Left ventricle myocardium inferior (tissue), 1 donor: ENCODE measurements at places on chromosomes 5 and 9. TPM values are rescaled to one million over a fixed set of nuclear protein-coding genes. Genes with fewer than 3 reads are reported as not detected.

DNA sequence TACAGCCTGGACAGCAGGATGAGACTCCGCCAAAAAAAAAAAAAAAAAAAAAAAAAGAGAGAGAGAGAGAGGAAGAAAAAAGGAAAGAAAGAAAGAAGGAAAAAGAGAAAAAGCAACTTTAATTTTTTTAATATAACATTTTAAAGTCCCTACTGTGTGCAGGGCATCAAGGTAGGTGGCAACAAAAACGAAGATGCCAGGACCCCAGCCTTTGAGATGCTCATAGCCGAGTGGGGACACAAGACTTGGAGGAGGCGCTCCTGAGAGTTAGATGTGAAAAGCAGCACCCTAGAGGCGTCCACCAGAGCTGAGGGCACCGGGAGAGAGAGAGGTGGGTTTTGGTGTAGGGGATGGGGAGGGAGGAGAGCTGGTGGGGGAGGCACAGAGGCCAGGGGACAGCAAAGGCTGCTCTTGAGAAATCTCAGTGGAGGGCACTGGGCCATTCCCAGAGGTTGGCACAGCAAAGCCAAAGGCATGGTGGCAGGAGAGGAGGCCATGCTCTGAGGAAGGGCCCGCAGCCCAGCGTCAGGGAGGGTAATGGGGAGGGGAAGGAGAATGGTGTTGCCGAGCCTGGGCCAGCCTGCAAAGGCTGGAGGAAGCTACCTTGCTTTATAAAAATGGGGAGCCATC lies 135.6 kb downstream of the C9orf50 start:
- no peak for DNase-seq

DNA sequence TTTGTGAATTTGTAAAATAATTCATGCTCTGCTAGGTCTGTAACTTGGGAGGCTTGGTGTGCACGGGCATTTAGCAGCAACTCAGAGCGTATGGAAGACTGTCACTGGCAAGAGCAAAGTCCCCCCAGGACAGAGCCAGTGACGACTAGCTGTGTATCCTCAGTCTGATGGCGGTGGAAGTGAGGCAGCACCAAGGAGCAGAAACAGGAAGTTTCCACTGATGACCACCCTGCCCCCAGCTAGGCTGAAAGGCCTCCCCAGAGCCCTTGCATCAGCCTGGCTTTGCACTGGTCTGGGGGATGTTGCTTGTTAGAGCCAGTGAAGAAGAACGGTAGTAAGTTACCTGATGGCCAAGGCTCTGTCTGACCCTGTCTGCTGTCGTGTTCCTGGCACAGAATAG lies 66.8 kb upstream of the ABL1 start:
- DNase-seq = no peak

- DNase-seq = no peak
These were observed 115.1 kb downstream of the PCSK1 start for GRCh38 chr5:96317945-96318344.

DNA sequence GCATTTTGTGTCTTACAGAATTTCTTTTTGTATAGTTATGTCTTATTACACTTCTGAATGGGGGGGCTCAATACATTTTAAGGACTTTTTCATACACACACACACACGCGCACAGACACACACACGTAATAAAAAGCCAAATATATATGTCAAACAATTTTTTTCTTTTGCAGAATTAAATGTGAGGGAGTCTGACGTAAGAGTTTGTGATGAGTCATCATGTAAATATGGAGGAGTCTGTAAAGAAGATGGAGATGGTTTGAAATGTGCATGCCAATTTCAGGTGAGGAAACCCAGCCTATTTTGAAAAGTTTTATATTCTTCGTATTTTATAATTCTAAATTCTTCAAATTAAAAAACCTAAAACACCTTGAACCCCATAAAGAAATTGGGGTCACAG lies 25.6 kb downstream of the TMEFF1 start:
- DNase-seq = no peak

GRCh38 chr5:42250-42649 lies 49.7 kb upstream of the PLEKHG4B start:
- DNase-seq = no peak

DNA sequence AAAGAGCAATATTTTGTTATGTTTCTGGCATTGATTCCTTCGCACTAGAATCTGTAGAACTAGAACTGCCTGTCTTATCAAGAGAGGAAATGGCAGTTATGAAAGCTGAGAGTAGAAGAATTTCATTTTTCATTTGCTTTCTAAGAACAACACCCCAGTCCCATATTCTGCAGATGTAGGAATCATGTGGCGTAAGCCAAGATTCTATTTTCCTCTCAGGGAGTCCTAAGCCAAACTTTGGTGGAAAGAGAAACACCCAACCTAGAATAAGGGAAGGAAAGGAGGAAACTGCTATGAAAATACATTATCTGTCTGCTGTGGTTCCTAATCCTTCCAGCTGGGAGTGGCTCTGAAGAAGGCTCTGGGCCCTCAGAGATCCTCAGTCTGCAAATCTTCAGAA lies 1176.9 kb upstream of the C9orf72 start:
- DNase-seq = no peak

GRCh38 chr5:4945296-4945695 lies 194.8 kb upstream of the ADAMTS16 start:
- DNase-seq = no peak

DNA sequence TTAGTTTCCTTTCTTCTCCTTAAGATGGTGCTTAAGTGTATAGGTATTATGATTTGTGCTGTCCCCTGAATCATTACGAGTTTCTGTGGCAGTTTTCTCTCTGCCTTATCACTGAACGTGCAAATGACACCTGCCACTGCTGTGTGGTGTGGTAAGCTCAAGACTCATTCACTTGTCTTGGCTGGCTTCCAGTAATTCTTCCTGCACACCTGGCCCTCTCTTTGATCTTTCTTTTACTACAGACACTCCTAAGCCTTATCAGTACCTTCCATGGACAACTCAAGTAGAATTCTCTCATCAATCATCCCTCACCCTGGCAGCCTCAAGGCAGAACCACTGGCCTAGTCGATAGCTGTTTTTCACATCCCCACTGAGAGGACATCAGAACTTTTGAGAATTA lies 82.6 kb upstream of the ADAMTS19 start:
- no peak for DNase-seq

GRCh38 chr5:60842871-60843385 lies 1.1 kb downstream of the ELOVL7 start:
- no peak for DNase-seq

GRCh38 chr5:68872088-68872839 lies 221.6 kb upstream of the SLC30A5 start:
- DNase-seq = no peak

- DNase-seq = no peak
These were observed 6.8 kb upstream of the S1PR3 start for GRCh38 chr9:88984543-88984883.

- no peak for DNase-seq
These were observed 463.9 kb upstream of the CDH9 start for GRCh38 chr5:27502236-27502635.

GRCh38 chr9:16828340-16829281 lies 41.9 kb downstream of the BNC2 start:
- peak; percentile 49 for DNase-seq

- no peak for DNase-seq
These were observed 160.2 kb downstream of the ARHGEF28 start for GRCh38 chr5:73786043-73786831.

Gene TNFSF15
- 0.11 TPM for total RNA-seq

Gene TAS2R1
- total RNA-seq = not detected

Gene IL13
- total RNA-seq = not detected
